ENCODE measurements at places on chromosomes 2 and 18. TPM values are rescaled to one million over a fixed set of nuclear protein-coding genes. Genes with fewer than 3 reads are reported as not detected.

DNA sequence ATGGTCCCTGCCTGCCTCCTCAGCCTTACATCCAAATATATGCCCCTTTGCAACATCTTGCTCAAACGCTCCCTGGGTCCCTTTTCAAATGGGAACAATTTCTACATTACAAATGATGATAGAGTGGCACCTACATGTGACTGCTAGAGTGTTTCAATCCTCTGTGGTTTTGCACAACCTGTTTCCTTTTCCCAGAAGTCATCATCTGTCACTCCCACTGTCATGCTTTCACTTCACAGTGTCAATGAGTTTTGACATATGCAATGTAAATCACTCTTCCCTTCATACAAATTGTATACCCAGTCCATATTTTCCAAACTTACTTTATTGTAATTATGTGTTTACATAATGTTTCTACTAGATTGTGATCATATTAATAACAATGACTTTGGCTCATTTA lies 887.3 kb downstream of the TDRD15 start:
- H3K4me3 ChIP-seq, result no peak overlapping the region
- no peak for DNase-seq
- no peak overlapping the region for H3K27ac ChIP-seq
- H3K27me3 ChIP-seq, result no peaks in the 10 kb centered on the region
- H3K4me1 ChIP-seq, result no peaks in the 10 kb centered on the region
- no peaks in the 10 kb centered on the region for H3K36me3 ChIP-seq

DNA sequence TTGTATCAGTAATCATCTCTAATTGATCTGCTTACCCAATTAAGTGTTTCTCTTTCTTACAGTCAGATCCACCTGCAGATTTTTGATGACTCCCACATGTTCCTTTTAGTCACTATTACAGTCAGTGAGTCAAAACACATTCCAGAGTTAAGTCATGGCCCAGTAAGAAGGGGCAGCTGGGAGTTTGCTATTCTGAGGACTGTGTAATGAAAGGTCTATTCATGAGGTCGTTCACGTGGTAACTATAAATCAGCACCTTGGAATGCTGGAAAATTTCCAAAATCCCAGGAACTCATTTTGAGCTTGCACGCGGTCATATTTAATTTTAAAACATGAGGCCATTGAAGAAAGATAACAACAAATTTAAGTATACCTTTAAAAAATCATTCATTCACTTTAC lies 252.5 kb downstream of the XIRP2 start:
- no peaks in the 10 kb centered on the region for H3K36me3 ChIP-seq
- no peak for DNase-seq
- no peaks in the 10 kb centered on the region for H3K4me1 ChIP-seq
- H3K4me3 ChIP-seq, result no peak overlapping the region

DNA sequence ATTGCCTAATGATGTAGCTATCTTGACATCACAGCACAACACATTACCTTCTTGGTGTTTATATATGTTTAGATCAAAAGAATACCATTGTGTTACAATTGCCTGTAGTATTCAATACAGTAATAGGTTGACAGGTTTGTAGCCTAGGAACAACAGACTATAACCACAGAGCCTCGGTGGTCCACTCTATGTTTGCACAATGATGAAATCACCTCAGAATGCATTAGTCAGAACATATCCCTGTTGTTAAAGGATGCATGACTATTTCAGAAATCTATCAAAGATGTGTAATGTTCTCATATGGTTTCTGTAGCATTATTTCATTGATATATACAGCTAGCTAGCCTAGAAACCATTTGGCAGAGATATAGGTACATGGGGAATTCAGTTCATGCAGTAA lies 8.9 kb downstream of the METTL5 start:
- no peak for DNase-seq
- no peaks in the 10 kb centered on the region for H3K27me3 ChIP-seq
- H3K27ac ChIP-seq, result no peak overlapping the region

The AGAP1 gene
- total RNA-seq, result 21.1 TPM

The LONRF2 gene
- 9.6 TPM for total RNA-seq

- no peaks in the 10 kb centered on the region for H3K4me1 ChIP-seq
- H3K27me3 ChIP-seq, result no peaks in the 10 kb centered on the region
- DNase-seq, result no peak
- no peak overlapping the region for H3K4me3 ChIP-seq
- H3K27ac ChIP-seq, result no peak overlapping the region
Observed at GRCh38 chr2:197124639-197125390, 185.8 kb downstream of the ANKRD44 start.

The NEB gene
- total RNA-seq, result 0.98 TPM

DNA sequence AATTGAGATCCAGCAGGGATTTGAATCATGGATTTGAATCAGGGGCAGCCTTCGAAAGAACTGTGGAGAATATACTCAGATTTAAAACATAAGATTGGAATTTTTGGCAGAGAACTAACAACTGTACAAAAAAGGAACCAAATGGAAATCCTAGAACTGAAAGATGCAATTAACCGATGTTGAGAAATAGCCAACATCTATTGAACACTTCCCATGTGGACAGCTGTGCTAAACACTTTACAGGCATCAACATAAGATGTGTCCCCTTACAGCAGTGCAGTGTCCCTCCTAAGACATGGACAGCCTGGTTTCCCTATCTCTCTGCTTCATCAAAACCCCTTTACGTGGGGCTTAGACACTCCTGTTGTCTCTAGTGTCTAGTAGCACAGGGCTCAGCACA lies 3.7 kb upstream of the IL1RN start:
- H3K27ac ChIP-seq, result no peak overlapping the region
- no peaks in the 10 kb centered on the region for H3K4me1 ChIP-seq
- H3K27me3 ChIP-seq, result no peaks in the 10 kb centered on the region
- no peaks in the 10 kb centered on the region for H3K36me3 ChIP-seq

The OST4 gene
- 269 TPM for total RNA-seq

The ALPP gene
- not detected for total RNA-seq

GRCh38 chr18:58024139-58024538 lies 19.9 kb upstream of the NEDD4L start:
- no peak overlapping the region for H3K27ac ChIP-seq
- H3K36me3 ChIP-seq, result no peaks in the 10 kb centered on the region
- H3K4me1 ChIP-seq, result no peaks in the 10 kb centered on the region
- no peaks in the 10 kb centered on the region for H3K27me3 ChIP-seq
- H3K4me3 ChIP-seq, result no peak overlapping the region

DNA sequence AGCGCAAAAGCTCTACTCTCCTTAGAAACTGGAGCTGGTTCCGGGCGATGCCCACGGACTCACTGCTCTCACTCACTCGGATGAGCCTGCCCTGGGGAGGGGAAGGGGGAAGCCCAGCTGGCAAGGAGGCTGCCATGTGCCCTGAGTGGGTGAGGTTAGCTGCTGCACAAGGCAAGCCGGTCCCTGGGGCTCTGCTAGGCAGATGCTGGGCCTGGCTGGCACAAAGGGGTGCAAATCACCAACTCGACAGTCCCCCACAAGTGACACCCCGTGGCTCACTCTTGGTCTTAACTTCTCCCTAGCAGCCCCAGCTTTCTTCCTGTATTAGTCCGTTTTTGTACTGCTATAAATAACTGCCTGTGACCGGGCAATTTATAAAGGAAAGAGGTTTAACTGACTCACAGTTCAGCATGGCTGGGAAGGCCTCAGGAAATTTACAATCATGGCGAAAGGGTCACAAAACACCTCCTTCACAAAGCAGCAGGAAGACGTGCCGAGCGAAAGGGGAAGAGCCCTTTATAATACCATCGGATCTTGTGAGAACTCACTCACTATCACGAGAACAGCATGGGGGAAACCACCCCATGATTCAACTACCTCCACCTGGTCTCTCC lies 33.2 kb downstream of the ADCY3 start:
- peak overlapping the region; percentile 71 for H3K27ac ChIP-seq
- H3K27me3 ChIP-seq, result no peaks in the 10 kb centered on the region
- H3K4me1 ChIP-seq, result peaks cover 13% of the 10 kb centered on the region
- DNase-seq, result no peak

Measured in vagina (tissue), 2 donors.